Kidney (tissue), 22 donors: ENCODE measurements at places on chromosomes 5 and 9.

DNA sequence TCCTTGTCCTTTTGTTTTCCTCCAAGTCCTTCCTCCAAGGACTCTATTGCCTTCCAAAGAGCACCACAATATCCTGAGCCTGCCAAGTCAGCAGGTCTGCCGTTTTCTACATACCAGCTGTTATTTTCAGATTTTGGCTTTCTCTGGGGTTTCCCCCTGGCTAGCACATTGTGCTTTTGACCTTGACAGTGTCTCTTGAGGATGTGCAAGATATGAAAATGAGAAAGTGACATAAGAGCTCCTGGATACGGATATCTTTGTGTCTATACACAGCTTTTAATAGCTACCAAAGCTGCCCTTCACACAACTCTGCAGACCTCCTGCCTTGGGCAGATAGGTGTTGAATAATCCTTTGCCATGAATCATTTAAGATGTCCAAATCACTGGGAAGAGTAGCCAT is 67.0 kb downstream of the HAPLN1 start:
- no peaks in the 10 kb centered on the region for H3K36me3 ChIP-seq
- no peaks in the 10 kb centered on the region for H3K27me3 ChIP-seq
- no peak for DNase-seq
- H3K4me1 ChIP-seq, result no peaks in the 10 kb centered on the region

DNA sequence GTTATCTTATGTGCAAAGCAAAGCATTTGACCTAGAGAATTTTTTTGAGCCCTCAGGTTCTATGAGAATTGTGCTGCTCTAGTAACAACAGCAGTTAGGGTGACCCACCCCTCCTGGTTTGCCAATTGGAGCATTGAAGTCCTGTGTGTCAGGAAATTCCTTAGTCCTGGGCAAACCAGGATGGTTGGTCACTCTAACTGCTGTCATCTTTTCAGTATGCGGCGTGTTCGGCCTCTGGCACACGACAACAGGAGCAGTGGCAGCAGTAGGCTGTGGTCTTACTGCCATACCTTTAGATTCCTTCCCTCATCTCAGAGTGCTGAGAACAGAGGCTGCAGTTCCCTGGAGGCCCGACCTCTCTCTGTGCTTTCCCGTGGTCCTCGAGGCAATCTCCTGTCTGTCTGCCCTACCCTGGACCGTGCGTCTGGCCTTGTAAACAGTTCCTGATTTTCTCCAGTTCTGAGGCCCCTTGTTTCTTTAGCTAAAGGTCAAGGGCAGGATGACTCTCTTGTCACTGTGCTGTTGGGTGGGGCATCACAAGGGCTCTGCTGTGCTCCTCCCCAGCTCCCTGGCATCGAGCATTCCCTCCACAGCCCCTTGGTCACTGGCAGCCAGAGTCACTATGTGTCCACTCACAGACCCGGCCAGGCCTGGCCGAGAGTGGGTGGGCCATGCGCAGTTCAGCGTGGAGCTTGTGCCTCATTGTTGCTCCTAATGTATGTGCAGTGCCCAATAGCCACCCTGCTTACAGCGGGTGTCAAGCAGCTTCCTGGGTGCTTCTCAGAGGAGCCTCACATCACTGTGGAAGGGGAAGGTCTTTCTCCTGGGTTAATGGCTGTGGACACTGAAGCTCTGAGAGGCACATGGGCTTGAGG is 18.5 kb upstream of the COL15A1 start:
- H3K27me3 ChIP-seq, result no peaks in the 10 kb centered on the region
- H3K36me3 ChIP-seq, result no peaks in the 10 kb centered on the region
- no peak overlapping the region for H3K27ac ChIP-seq
- H3K4me1 ChIP-seq, result no peaks in the 10 kb centered on the region
- DNase-seq, result no peak

- no peak overlapping the region for H3K27ac ChIP-seq
- H3K4me1 ChIP-seq, result no peaks in the 10 kb centered on the region
- no peaks in the 10 kb centered on the region for H3K27me3 ChIP-seq
- DNase-seq, result no peak
- H3K36me3 ChIP-seq, result no peaks in the 10 kb centered on the region
These were observed 296.0 kb upstream of the KCNN2 start for GRCh38 chr5:114065912-114066311.

- H3K27me3 ChIP-seq, result no peaks in the 10 kb centered on the region
- H3K27ac ChIP-seq, result no peak overlapping the region
- H3K36me3 ChIP-seq, result no peaks in the 10 kb centered on the region
- H3K4me3 ChIP-seq, result no peak overlapping the region
These were observed 3.6 kb downstream of the FBXO38 start for GRCh38 chr5:148387325-148387724.

DNA sequence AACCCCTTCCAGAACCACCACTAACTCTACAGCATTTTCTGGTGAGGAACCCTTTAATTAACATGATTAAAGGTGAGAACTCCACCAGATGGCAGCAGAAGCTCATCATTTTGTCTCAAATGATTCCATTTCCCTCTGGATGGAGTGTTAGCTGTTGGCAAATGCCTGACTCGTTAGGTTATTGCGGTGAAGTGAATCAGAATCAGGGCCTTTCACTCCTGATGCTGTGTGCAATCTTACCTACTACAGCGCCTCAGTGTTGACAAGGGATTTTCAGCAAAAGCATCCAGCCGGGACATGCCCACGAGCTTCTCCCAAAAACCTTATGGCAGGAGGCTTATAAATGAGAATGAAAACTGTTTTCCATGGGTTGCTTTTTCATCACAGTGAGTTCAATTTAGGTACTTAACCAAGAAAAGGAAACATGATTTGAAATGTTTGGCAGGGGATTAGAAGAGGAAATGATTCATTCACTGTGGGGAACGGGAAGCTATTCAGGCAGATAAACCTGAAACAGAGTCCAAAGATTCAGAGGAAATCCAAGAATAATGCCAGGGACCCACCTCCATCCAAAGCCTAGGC is 48.0 kb upstream of the CAST start:
- H3K36me3 ChIP-seq, result no peaks in the 10 kb centered on the region
- H3K4me3 ChIP-seq, result peak overlapping the region; percentile 9
- H3K27me3 ChIP-seq, result no peaks in the 10 kb centered on the region
- peaks cover 4% of the 10 kb centered on the region for H3K4me1 ChIP-seq
- H3K27ac ChIP-seq, result no peak overlapping the region

DNA sequence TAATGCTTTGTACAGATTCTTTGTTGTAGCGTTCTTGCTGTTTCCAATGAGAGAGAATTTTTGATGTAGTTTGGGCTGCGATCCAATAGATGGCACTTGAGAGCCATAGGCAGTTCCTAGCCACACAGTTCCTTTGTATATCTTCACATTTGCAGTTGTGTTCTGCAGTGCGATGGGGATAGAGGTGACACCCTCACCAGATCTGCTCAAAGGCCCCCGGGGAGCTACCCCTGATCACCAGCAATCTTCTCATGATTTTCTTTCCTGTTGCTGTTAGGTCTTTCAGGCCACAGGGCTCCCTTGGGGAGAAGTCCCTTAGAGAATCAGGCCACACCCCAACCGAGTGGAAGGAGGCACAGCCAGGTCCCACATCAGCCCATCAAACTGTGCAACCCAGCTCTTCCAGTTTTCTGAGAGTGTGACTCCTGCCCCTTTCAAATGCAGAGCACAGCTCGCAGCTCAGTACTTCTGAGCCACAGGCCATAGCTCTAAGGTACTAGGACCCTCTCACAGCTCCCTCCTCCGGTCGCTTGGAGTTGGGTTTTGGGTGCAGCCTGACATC is 353.7 kb downstream of the SLCO4C1 start:
- no peaks in the 10 kb centered on the region for H3K27me3 ChIP-seq
- H3K4me3 ChIP-seq, result no peak overlapping the region
- H3K36me3 ChIP-seq, result no peaks in the 10 kb centered on the region
- H3K4me1 ChIP-seq, result no peaks in the 10 kb centered on the region
